Brain (organoid and tissue), 16 donors: ENCODE measurements at places on chromosomes 4 and X.

- no peak for DNase-seq
These were observed 56.6 kb downstream of the SPRY1 start for GRCh38 chr4:123453061-123453680.

DNA sequence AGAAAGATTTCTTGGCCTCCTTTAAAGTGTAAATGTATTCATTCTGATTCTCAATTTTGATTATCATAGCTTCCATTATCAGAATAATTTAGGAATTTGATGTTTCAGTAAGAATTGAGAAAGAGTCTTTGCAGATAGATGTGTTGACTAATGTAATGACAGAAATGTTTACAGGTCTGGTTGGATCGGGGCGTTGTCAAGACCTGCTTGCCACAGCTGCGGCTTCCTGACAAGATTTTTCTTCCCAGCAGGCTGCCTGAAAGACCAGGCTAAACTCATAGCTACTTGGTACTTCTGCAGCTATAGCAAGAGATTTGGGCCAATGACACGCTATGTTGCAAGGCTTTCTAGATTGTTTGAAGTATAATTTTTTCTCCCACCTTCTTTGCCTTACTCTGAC lies 91.5 kb upstream of the ANKRD50 start:
- peak; percentile 6 for DNase-seq

DNA sequence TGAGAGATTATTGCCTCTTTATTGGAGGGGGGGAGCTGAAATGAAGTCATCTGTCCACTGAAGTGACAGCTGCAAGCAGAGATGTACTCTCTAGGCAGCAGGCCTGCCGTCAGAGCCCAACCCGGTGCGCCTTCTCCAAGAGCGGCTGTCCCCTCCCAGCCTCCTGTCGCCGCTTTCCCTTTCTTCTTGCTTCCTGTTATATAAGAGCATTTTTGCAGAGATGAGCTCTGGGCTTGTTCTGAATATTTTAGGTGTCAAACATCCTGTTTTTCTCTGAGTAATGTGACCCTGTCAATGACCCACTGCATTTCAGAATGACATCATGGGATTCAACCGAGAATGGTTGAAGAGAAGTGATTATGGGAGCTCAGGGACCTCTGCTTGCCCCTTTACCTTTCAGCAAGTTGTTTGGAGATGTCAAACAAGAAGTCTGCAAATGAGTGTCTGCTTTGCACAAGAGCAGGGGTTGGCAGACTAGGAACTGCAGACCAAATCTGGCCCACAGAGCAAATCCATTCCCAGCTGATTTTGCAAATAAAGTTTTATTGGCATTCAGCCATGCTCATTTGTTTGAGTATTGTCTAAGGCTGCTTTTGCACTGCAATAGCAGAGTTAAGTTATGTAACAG lies 79.9 kb downstream of the SLC9A6 start:
- DNase-seq: peak; percentile 42

GRCh38 chrX:131621650-131622049 lies 77.8 kb downstream of the OR13H1 start:
- DNase-seq: no peak

DNA sequence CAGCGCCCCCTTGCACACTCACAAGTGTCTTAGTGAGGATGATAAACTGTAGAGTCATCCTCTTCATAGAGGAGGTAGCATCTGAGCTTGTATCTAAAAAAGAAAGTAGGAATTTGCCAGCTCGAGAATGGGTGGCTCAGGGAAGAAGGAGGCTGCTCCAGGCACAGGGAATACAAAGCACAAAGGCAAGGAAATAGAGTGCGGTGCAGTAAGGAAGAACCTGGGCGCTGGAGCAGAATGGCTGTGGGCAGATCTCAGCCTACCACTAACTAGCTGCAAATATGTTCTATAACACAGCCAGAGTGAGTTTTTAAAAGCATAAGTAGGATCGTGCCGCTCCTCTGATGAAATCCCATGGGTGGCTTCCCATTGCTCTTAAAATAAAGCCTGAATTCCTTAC lies 61.6 kb upstream of the MAPK10 start:
- DNase-seq: no peak

DNA sequence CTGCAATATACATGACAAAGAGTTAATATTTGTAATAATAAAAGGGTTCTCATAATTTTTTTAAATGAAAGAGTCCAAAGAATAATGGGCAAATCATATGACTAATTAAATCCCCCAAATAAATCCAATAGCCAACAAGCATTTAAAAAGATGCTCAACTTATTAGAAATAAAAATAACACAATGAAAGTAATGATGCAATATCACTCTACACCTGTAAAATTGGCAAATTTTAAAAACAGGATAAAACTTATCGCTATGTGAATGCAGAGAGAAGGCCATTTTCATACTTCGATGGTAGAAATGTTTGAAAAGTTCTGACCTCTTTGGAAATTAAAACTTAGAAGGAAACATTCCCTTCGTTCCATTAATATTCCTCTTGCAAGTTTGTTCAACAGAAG lies 1.9 kb downstream of the F8 start:
- DNase-seq: no peak

DNA sequence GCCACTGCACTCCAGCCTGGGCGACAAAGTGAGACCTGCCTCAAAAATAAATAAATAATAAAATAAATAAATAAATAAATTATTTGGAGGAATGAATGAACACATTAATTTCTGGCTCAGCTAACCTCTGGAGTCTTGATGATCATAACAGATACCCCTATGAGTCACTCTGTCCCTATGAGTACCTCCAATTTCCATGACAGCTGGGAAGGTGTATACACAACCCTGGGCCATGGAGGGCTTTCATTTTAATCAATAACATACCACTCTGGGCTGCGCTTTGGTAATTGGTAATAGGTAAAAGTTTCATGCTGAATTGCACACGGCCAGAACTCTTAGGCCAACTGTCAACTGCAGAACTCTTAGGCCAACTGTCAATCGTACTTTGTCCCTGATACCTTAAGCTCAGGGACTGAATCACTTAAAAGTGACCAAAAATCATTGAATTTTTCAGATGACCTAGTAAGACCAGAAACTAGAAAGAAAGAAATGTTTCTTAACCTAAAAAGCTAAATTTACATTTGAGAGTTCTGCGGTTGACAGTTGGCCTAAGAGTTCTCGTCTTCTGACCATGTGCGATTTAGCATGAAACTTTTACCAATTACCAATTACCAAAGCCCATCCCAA lies 112.4 kb downstream of the ATP11C start:
- no peak for DNase-seq

DNA sequence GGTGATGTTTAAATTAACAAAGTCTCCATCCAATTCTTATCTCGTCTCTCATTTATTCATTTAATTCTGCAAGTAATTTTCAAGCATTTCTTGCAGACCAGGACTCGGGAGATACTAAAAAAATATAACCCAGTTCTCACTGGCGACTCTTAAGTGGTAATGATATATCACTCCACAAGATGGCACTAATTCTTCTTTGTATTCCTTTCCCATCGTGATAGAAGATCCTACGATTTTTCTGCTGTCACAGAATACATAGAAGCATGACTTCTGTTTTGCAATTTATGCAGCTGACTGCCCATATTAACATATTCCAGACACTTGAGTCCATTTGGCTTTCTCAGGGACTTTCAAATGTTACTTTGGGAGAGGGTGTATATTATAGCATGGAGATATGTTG lies 64.0 kb upstream of the FGF13 start:
- peak; percentile 77 for DNase-seq

- DNase-seq: no peak
These were observed 31.6 kb downstream of the ETDC start for GRCh38 chrX:135340831-135341230.

DNA sequence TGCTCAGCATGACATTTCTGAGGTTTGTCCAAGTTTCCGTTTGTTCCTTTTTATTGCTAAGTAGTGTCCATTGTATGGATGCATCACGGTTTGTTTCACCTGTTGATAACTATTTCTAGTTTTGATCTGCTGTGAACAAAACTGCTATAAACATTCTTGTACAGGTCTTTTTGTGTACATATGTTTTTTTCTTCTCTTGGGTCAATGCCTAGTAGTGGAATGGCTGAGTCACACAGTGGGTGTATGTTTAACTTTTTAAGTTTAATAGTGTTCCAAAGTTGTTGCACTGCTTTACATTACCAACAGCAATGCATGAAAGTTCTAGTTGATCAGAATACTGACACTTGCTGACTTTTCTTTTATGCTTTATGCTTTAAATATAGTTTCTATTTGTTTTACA lies 76.7 kb downstream of the MAOB start:
- no peak for DNase-seq

DNA sequence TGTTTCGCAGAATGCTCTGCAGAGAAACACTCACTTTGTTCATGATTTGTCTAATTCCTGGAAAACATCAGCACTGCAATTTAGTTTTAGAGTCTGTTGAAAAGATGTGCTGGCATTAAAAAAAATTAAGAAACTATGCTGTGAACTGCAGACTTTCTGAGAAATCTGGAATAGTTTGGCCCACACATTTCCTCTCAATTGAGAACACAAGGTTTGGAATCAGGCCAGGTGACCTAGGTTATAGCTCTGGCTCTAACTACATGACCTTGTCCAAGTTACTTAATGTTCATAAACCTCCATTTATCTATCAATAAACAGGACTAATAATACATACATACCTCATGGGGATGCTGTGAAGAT lies 61.4 kb upstream of the ENPEP start:
- no peak for DNase-seq

DNA sequence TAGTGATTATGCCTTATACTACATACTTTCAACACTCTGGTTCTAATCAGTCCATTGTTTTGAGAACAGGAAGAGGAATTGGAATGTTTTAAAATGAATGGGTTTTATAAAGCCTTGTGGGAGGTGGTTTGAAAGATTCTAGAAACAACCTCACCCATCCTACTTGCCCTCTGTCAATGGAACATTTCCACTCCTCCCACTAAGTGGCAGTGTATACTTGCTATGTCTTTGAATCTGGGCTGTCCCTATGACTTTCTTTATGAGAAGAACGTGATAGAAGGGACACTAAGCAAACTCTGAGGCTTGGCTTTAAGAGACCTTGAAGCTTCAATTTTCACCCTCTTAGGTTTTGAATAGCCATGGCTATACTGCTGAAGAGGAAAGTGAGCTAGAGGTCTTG lies 611.2 kb downstream of the PPP4R3C start:
- DNase-seq: peak; percentile 1

GRCh38 chrX:81390237-81390636 lies 188.3 kb downstream of the SH3BGRL start:
- no peak for DNase-seq

- peak; percentile 19 for DNase-seq
These were observed 5.7 kb upstream of the DGAT2L6 start for GRCh38 chrX:70171624-70172023.

DNA sequence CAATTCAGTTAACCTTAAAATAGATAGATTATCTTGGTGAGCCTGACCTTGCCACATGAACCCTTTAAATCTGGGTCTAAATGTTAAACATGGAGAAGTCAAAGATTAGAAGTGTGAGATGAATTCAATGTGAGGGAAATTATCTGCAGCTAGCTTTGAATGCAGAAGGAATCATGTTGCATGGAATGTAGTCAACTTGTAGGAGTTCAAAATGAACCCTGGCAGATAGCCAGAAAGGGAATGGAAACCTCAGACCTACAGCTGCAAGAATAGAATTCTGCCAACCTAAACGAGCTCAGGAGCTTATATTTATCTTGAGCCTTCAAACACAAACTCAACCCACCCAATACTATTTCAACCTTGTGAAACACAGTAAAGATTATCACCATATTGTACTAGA lies 632.5 kb downstream of the KCTD8 start:
- no peak for DNase-seq

- no peak for DNase-seq
These were observed 37.3 kb upstream of the MYOZ2 start for GRCh38 chr4:119098306-119098705.

- DNase-seq: no peak
These were observed 121.2 kb upstream of the GRPR start for GRCh38 chrX:16002185-16002584.

DNA sequence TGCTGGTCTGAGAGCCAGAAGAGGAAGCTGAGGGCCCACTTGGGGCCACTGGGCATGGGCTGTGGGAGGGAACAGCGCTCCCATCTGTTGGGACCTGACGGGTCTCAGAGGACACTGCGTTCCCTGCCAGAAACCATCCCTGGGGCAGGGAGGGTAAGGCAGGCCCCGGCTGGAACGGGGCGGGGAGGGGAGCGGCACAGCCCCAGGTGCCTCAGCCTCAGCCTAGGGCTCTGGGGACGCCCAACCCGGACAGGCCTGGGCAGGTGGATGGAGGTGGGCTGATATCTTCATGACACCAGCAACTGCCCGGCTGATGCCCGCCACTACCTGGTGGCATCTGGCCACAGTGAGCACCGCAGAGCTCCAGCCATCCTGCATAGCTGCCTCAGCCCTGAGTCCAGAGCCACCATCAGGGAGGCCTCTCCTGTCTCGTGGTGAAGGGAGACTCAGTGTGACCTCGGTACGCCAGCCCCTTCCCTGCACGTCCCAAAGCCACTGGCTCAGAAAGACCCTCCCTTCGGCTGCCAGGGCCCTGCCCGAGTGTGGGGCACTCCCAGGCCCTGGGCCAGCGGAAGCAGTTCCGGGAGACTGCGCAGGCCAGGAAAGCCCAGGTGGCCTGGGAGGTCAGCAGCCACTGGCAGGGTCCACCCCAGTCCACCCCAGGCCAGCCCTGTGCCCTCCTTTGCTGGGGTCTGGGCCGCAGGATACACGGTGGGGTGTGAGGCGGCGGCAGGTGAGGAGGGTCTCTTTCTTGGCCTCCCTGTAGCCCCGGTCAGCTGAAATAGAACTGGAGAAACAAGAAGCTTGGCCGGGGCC lies 34.6 kb upstream of the FGFR3 start:
- DNase-seq: no peak

DNA sequence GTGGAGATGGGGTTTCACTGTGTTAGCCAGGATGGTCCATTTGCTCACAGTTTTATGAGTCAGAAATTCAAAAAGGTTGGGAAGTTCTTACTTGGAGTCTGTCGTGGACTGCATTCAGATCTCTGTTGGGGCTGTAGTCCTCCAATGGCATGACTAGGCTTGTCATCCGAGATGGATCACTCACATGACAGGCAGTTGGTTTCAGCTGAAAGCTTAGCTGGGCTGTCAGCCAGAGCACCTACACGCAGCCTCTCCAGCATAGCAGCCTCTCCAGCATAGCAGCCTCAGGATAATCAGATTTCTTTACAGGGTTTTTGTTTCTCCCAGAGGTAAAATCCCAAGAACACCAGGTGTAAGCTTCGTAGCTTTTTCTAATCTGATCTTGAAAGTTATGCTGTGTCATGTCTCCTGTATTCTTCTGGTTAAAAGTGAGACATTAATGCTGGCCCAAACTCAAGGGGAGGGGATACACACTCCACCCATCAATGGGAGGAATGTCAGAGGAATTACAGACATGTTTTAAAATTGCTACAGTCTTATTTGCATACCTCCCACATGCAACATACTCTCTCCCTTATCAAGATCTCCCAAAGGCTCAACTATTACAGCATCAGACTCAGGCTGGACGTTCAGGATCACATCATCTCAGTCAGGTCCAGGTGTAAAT lies 31.6 kb upstream of the SOD3 start:
- DNase-seq: peak; percentile 21
